ENCODE measurements at places on chromosomes 1 and 21.
A peak's percentile ranks its signal among the peaks of the same experiment; 100 is the strongest.

DNA sequence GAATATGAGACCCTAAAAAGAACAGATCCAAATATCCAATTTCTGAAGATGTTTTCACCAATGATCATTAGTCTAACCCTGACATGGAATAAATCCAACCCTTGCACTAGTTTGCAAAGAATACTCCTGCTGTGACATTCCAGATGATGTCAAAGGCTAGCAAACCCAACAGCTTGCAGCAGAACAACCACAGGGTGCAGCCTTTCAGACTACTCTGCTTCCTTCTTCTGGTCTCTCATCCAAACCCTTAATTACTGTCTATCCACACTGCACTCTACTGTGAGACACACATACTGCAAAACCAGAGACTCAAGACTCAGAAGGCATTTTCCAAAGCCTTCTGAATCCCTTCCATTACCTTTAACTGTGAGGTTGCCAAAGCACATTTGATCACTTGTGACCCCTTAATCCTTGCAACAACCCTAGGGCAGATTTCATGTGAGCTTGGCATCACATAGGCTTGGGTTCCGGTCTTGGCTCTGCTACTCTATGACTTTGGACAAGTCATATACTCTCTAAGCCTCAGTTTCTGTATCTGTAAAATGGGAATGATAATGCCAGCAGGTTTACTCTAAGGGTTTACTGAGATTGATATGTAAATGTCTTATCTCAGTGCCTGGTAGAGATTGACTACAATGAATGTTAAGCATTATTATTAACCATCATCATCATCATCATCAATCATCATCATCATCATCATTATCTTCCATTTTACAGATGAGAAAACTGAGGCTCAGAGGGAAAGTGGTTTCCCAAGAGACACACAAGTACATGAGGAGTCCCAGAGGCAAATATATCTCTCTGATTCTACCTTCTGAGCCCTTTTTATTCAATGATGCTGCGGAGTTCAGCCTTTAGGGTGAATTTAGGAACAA is 94.5 kb downstream of the SYF2 start:
- no peak for DNase-seq

DNA sequence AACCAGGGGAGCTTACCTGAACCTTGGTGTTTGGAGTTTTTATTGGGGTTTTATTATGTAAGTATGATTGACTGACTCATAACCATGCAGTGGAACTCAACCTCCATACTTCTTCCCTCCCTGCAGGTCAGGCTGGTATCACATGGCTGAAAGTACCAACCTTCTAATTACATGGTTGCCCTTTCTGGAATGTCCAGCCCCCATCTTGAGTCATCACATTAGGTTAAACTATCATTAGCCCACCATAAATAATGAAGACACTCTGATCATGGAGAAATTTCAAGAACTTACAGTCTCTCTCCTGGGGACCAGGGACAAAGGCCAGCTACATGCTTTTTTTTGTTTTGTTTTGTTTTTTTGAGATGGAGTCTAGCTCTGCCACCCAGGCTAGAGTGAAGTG is 19.2 kb upstream of the DPH5 start:
- DNase-seq = no peak

DNA sequence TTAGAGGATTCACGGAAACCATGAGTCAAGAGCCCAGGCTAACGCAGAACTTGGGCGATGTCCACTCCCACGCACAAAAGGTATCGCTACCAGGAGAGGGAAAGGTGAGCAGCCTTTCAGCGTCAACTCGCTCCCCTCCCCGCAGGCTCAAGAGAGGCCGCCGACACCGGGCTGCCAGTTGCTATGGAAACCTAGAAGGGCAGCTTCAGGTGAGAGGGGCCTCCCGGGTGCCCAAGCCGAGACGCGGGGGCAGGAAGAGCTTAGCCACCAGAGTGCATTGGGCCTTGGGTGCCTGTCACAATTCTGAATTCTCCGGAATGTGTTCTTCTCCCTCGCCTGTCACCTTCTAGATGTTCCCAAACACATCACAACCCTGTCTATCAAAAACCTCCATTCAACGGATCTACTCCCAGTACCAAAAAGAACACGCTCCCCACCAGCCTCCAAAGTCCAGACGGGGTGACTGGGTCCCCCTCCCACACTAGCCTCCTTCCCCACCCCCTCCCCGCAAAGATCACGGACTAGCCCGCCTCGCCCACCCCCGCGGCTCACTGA is 694 bp downstream of the MEAF6 start:
- no peak for DNase-seq

DNA sequence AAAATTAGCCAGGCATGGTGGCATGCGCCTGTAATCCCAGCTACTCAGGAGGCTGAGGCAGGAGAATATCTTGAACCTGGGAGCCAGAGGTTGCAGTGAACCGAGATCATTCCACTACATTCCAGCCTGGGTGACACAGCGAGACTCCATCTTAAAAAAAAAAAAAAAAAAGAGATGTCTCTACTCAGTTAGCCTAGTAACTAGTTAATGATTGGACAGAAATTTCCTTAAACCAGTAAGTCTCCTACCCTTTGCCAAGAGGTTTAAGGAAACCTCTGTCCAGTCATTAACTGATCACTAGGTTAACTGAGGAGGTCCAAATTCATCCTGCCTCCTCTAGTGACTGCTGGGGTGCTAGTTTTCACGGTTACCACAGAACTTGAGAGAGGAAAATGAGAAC is 143.9 kb upstream of the UBE2U start:
- no peak for DNase-seq

GRCh38 chr1:41420860-41421259 is 59.6 kb downstream of the FOXO6 start:
- DNase-seq = no peak

- no peak for DNase-seq
Observed at GRCh38 chr1:75838079-75838478, 41.4 kb downstream of the MSH4 start.

- no peak for DNase-seq
Observed at GRCh38 chr21:44887807-44888580, 14.5 kb upstream of the PTTG1IP start.

DNA sequence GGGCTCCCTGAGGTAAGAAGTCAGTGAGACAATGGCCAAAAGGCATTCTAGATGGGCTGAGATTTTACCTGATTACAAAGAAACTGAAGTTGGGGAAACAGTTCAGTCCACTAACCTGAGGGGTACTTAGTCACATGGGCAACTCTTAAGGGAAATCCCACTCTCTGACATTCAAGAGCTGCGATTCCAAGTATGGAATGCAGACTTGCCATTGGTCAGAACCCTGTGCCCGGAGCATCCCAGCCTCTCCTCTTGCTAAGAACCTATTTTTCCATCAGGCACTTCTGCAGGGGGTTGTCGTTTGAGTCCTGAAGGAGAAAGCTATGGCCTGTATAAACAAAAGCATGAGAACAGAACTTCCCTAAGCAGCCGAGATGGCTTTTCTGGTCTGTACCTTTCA is 434.9 kb upstream of the DAB1 start:
- DNase-seq = no peak

DNA sequence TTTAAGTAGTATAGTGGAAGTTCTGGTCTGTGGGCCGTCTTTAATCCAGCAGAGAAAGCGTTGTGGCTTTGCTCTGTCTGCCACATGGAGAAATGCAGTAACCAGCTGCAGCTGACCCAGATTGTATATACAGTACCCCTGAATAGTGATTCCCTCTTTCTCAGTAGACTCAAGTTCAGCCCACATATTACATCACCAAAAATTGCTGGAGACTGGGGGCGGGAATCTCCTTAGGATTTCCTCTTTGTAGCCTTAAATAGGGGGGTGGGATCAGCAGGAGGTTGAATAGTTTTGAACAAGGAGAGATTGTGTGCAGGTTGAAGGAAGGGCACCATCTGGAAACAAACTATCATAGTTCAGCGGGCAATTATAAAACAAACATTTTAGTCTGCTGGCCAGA is at the start of gene ANGPTL1:
ANGPTL1 (minus strand) TSS at position 134 of the 400 bp plus-strand sequence. CDS start 5,301 bp downstream, outside the sequence.
- DNase-seq = no peak

DNA sequence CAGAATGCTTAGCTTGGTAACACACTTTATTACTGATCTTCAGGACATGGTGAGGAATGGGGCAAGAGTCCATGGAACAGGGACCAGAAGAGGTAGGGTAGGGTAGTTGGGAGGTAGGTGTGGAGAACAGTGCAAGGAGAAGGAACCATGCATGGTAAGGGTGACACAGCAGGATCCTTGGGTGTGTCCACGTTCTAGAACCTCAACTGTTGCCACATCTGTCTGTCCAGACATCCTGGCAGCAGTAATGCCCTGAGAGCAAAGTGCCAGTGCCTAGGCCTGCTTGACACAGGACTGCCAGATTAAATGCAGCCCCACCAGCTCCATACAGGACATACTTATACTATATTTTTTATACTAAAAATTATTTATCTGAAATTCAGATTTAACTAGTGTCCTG is 13.9 kb downstream of the DMAP1 start:
- no peak for DNase-seq

DNA sequence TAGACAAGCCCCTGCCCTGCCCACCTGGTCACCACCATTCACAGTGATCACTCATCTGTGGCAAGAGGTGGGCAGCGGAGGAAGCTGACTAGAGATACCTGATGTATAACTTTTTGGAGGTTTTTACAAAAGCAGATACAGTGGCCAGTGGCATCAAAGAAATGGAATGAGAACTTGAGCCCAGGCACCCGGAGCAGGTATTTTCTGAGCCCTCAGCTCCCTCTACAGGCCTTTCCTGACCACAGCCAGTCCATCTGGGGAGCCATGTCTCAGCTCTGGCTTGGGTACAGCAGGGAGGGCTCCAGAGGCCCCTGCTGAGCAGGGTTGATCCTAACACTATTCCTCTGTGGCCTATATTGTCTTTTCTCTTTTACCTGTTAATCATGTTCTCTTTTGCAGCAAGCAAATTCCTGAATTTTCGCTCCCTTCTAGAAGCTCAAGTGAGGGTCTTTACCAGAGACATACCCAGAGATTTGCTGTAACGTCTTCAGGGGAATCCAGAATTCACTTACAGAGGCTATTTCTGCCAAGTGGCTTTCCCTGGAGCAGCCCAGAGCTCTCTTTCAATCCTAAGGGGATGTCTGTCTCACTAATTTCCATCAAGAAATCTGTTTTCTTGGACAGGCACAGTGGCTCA is 27.3 kb downstream of the GPR157 start:
- peak; percentile 63 for DNase-seq

DNA sequence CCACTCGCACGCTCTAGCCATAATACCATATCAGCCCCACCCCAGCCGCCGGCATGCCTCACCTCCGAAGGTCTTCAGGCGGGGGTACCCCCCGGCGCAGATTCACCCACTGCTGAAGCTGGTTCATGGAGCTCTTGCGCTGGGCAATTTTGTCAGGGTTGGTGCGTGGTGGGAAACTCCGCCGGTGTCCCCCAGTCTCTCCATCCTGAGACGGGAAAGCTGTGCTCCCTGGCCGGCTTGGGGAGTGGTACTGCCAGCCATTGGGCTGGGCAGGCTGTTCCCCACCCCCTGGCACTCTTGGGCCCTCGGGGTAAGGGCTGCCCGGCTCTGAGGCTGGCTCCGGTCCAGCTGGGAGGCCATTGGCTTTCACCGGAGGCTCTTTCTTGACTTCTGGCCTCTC is 45.4 kb upstream of the GOLT1A start:
- DNase-seq = no peak

DNA sequence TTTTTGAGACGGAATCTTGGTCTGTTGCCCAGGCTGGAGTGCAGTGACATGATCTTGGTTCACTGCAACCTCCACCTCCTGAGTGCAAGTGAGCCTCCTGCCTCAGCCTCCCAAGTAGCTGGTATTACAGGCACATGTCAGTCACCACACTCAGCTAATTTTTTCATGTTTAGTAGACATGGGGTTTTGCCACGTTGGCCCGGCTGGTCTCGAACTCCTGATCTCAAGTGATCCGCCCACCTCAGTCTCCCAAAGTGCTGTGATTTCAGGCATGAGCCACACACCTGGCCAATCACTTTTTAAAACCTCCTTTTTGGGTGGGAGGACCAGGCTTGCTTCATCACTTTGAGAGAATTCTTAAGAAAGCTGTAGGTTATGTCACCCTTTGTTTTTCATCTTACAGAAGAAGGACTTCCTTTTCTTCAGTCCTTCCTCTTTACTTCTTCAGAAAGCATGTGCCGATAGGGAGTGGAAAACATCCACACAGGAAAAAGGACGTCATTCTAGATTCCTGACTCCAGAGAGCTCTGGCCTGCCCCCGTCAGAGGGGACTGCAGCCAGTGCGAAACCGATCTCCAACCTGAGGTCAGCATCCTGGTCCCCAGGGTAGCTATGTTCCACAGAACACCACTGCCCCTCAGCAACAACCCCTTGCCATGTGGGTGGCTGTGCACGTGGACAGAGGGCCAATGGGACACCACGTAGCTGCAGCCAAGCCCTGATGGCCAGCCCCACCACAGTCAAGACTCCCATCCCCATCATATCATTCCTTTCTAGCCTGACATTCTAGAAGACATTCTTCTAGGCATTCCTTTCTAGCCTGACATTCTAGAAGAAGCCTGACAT is 21.9 kb downstream of the NCF2 start:
- no peak for DNase-seq
